CD4-positive, alpha-beta T cell treated with Interleukin-17A for 1 hour (primary cell): ENCODE measurements at places on chromosomes 2 and 18.

DNA sequence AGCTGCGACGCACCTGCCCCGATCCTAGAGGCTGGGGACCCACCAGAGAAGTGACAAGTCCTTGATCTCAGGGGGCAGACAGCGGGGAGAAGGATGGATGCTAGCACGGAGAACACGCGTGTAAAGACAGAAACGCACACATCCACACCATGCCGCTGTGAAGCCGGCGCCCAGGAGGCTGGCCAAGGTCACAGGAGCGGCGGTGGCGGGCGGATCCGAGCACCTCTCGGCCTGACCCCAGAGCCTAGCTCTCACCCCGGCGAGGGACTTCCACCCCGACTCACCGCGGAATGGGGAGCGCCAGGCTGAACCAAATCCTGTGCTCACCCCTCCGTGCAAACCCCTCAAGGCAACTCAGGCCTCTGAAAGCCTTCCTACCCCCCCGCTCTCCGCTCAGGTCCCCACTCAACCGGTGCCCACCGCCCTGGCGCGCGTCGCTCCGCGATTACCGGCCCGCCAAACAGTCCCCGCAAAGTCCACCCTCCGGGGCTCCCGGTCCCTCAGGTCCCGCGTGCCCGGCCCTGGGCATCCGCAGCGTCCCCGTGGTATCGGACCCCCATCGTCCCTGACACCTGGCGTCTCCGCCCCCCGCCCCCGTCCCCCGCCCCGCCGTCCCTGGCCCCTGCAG lies 460 bp upstream of the LRRFIP1 start:
- DNase-seq: no peak

- DNase-seq: no peak
These were observed 224.5 kb downstream of the SLC4A3 start for GRCh38 chr2:219851801-219852481.

GRCh38 chr2:15765211-15765610 lies 173.5 kb downstream of the DDX1 start:
- DNase-seq: no peak

DNA sequence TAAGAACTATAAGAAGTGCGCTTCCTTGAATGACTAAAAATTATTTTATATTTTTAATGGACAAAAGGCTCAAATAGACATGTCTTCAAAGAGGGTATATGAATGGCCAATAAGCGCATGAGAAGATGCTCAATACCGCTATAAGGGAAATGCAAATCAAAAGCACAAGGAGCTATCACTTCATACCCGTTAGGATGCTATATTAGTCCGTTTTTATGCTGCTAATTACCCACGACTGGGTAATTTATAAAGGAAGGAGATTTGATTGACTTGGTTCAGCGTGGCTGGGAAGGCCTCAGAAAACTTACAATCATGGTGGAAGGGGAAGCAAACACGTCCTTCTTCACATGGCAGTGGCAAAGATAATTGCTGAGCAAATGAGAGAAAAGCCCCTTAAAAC lies 20.5 kb upstream of the PPP4R1 start:
- no peak for DNase-seq

- no peak for DNase-seq
These were observed 36.0 kb downstream of the GALNT3 start for GRCh38 chr2:165757906-165758675.

GRCh38 chr2:104854498-104855220 lies 744 bp downstream of the POU3F3 start:
- no peak for DNase-seq

- DNase-seq: no peak
These were observed 8.2 kb downstream of the CTDP1 start for GRCh38 chr18:79687806-79688205.

- DNase-seq: no peak
These were observed 189.0 kb downstream of the GALNT1 start for GRCh38 chr18:35770376-35771014.

DNA sequence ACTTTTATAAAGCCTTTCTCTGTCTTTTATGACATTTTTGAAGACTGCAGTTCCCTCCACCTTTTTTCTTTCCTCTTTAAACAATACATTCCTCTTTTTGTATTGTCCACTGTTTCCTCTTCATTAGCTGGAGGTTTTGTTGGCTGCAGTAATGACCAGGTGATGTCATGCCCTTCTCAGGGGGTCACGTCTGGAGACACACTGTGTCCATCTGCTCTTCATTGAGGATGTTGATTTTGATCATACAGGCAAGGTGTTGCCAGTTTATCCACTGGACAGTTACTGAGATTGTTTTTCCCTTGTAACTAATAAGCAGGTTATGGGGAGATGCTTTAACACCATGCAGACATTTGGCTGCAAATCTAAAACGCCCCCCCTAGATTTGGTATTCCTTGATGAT lies 19.8 kb downstream of the ZNF407 start:
- DNase-seq: no peak

GRCh38 chr18:32072321-32072720 lies 19.4 kb upstream of the RNF138 start:
- DNase-seq: peak; percentile 63

- DNase-seq: no peak
These were observed 62.4 kb upstream of the GCFC2 start for GRCh38 chr2:75772908-75773630.
